Hindlimb muscle (tissue), 1 donor: ENCODE measurements at places on chromosomes 12 and 14. TPM values are rescaled to one million over a fixed set of nuclear protein-coding genes. Genes with fewer than 3 reads are reported as not detected.

Gene FAM90A1
- polyA plus RNA-seq: 1.0 TPM

Gene NINJ2
- 3.2 TPM for polyA plus RNA-seq

Gene CLEC7A
- polyA plus RNA-seq: 4.2 TPM

Gene MNAT1
- 48.6 TPM for polyA plus RNA-seq

Gene DDX24
- polyA plus RNA-seq: 84.8 TPM

Gene SLC2A14
- polyA plus RNA-seq: 0.59 TPM

Gene CLEC2A
- not detected for polyA plus RNA-seq

Gene CCDC175
- not detected for polyA plus RNA-seq

Gene MFAP5
- polyA plus RNA-seq: 89.8 TPM
